ENCODE measurements at places on chromosomes 6 and 20.

- no peak for DNase-seq
Measured at GRCh38 chr6:63236398-63236817, 25.1 kb downstream of the FKBP1C start.

- no peak for DNase-seq
Measured at GRCh38 chr6:132089173-132089572, 138.0 kb upstream of the CCN2 start.

DNA sequence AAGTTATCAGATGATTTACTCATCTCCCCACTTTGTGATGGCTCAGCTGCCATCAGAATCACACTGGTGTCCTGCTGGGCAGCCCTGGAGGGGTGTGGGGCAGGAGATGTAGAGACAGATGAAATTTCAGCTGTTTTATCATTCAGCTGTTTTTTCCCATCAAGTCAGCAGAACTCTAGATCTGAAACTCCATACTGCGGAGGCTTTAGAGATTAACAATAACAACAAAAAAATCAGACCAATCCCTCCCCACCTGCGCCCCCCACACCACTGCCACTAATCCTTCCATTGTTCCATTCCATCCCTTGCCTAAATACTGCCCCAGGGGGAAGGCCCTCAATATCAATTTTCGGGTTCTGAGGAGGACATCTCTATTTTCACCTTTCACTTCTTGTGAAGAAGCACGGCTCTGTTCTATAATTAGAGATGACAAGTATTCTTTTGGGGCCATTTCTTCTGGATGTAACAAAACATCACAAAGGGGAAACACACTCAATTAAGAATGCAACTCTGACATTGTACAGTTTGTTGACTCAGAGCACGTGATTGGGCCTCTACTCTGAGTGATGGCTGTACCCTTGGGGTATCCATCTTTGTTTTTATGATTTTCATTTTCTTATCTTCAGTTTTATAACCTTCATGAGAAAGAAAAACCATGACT, 396.3 kb downstream of the ZFAND3 start:
- DNase-seq, result no peak

GRCh38 chr20:22723659-22724058, 139.3 kb upstream of the FOXA2 start:
- DNase-seq, result no peak

DNA sequence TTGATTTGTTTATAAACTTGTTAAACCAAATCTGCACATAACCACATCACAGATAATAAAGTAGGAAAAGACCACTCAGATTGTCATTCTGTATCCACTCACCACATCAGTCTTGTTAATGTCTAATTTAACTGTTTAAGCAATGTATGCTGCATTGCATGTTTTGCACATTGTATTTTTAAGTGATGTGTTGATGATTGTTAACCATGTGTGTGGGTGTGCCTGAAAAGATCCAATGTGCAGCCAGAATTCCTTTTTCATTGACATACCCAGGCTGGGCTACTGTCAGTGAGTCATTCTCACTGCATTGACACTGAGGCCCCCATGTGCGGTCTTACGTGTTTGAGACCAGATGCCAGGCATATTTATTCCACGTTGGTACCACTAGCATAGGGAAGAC, 167.3 kb downstream of the TRMT11 start:
- DNase-seq, result no peak

- DNase-seq, result peak; percentile 80
Measured at GRCh38 chr6:41767112-41767833, 12.4 kb downstream of the FRS3 start.

GRCh38 chr6:5181510-5182317, 79.0 kb downstream of the LYRM4 start:
- no peak for DNase-seq

DNA sequence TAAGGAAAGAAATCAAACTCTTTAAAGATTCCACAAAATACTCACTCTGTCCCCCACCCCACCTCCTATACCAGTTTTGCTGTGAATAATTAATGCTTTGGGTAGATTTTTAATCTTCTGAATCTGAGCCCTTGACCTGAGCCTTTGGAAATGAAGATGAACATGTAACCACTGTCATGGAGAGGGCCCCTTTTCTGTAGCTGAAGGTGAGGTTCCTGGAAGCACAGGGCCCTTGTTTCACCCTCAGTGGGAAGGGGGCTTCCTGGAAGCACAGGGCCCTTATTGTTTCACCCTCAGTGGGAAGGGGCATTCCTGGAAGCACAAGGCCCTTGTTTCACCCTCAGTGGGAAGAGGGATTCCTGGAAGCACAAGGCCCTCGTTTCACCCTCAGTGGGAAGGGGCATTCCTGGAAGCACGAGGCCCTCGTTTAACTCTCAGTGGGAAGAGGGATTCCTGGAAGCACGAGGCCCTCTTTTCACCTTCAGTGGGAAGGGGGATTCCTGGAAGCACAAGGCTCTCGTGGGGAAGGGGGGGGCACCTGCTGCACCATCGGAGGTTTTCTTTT, 75.7 kb downstream of the DACT2 start:
- DNase-seq, result no peak

- DNase-seq, result peak; percentile 44
Measured at GRCh38 chr6:30263734-30264133, 50.5 kb upstream of the TRIM26 start.

DNA sequence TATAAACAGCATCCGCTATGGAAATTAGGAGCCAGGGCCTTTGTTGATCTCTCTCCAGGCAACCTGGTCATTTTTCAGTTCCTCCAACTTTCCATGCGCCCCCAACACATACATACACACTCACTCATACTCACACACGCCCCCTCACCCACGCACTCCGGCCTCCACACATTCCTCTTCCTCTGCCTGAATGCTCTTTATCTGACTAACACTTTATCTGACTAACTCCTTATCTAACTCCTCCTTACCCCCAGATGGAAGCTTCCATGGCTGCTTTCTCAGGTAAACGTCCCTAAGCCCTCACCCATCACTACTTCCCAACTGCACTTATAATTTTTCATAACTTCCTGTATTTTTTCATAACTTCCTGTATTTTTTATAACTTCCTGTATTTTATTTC, 17.4 kb downstream of the CASS4 start:
- DNase-seq, result no peak

DNA sequence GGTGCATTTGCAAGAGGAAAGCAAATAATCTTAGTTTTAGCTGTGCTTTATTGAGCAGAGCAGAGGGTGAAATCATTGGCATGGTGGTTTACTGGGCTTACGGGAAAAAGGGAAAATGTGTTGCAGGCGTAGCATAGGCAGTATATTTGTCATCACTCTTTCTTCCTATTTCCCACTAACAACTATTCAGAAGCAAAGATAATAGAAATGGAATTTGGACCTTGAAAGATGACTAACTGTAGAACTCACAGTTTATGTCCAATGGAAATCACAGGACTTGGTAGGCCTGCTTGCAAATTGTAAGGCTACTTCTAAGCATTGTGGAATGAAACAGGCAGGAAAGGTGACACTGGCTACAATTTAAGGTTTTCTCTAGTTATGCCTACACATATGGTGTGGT, 611.9 kb upstream of the MAN1A1 start:
- DNase-seq, result no peak

DNA sequence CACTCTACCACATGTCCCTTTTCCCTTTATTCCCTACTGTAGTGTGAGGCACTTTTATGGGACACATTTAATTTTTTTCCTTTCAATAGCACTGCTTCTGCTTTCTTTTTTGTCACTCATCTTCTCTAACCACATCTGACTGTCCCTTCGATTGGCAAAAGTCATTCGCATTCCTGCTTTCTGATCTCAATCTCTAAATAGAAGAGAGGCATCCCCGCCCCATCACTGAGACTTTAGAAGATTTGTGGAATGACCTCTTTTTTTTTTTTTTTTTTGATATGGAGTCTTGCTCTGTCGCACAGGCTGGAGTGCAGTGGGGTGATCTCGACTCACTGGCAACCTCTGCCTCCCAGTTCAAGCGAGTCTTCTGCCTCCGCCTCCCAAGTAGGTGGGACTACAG, 9.1 kb downstream of the ZNF292 start:
- DNase-seq, result no peak

GRCh38 chr6:7505189-7505699, 36.2 kb upstream of the DSP start:
- DNase-seq, result peak; percentile 18

DNA sequence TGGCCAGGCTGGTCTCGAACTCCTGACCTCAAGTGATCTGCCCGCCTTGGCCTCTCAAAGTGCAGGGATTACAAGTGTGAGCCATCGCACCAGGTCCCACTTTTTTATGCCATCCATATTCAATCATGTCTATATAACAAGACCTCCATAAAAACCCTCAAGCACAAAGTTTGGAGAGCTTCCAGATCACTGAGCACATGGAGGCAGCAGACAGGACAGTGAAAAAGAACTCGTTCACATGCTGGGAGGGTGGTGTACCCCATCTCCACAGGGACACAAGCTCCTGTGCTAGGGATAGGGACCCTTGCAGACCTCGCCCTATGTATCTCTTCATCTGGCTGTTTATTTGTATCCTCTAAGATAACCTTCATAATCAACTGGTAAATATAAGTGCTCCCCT, 30.3 kb downstream of the KIF13A start:
- no peak for DNase-seq

DNA sequence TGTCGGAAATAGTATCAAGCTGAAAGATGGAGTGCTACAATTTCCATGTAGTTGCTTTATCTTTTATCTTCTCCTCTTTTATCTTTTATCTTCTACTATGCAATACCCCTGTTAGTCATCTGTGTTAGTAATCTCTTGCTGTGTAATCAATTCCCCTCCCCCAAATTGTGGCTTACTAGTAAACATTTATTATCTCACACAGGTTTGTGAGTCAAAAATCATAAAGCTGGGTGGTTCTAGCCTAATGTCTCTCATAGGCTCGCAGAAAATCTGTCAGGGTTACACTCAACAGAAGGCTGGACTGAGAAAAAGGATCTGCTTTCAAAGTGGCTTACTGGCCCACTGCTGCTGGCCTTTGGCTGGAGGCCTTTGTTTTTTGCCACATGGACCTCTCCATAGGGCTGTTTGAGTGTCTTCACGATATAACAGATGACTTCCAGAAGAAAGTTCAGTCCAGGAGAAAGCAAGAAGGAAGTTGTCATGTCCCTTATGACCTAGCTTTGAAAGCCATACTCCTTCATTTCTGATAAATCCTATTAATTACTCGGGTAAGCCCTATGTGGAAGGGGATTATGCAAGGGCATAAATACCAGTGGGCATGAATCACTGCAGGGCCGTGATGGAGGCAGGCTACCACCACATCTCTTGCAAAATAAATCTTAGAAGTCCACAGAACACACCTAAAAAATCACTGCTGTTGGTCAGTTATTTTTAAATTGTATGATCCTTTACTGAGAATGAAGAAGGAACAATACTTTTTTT, 24.5 kb upstream of the PTCHD4 start:
- peak; percentile 77 for DNase-seq

DNA sequence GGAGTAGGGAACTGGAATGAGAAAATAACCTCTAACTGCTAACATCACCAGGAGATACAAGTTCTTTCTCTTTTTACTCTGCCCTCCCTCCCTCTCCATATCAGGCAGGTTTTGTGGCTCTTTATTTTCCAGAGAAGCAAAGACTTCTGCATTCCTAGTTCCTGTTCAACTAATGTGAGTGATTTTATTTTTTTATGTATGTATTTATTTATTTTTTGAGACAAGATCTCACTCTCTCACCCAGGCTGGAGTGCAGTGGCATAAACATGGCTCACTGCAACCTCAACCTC, 6.0 kb upstream of the IER3 start:
- no peak for DNase-seq

GRCh38 chr6:156980948-156981347, 203.8 kb downstream of the ARID1B start:
- DNase-seq, result no peak

DNA sequence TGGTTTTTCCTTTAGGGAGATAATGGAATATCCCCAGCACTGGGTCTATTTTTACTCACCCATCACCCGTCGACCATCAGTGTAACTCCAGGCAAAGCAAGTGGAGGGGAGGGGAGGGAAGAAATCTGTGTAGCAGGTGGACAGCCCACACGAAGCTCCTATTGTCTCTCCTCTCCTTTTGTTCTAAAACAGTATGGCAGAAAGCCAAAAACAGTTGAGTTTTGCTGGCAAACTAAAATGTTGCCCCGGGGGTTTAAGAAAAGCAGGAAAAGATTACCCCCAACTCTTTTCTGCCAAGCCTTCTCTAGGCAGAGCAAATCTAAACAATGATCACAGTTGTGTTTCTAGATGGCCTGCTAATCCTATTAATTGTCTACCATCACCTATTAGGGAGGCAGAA, 89.7 kb downstream of the PREP start:
- DNase-seq, result no peak

DNA sequence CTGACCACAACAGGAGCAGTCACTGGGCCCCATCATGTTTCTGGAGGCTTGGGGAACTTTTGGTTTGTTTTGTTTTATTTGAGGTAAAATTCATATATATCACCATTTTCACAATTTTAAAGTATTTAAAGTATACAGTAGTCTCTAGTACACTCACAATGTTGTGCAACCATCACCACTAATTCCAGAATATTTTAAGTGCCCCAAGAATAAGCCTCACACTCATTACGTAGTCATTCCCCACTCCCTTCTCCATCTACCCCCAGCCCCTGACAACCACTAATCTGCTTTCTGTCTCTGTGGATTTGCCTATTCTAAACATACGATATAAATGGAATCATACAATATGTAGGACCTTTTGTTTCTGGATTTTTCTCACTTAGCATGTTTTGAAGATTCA, 29.0 kb downstream of the RTN4IP1 start:
- no peak for DNase-seq

DNA sequence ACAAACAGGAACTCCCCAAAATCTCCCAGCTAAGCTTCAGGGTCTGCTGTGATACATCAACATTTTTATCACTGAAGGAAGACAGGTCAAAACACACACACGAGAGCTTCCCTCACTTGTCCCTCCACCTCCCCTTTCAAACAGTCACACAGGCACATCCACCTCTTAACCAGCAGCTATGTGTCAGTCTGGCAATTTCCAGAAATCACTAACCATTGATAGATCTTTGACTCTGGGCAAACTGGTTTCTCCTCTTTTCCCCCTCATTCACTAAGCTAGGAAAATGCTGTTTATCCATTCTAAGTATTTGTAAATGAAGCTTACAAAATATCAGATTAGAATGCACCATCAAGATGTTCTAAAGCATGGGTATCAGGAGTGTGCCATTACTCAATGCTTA, 87.8 kb downstream of the DCDC2 start:
- DNase-seq, result no peak

GRCh38 chr6:15876406-15876805, 213.6 kb upstream of the DTNBP1 start:
- DNase-seq, result no peak

GRCh38 chr20:33434434-33434833, 9.1 kb downstream of the SNTA1 start:
- DNase-seq, result no peak

DNA sequence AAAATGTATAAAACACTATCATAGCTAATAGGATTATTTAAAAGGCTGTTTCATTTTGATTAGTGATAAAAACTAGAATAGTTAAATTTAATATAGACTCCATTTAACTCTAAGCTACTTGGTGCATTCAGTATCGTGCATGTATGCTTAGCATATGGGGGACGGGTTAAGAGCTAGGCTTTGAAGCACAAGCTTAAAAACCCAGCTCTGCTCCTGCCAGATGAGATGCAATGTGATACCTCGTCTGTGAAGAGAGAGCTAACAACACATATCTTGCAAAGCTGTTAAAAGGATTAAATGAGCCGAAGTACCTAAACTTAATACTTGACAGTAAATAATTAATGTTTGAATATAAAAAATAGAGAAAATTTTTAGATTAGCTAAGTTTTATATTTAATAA, 42.2 kb downstream of the DTNBP1 start:
- DNase-seq, result no peak
